ENCODE measurements at places on chromosomes 16 and 17.

DNA sequence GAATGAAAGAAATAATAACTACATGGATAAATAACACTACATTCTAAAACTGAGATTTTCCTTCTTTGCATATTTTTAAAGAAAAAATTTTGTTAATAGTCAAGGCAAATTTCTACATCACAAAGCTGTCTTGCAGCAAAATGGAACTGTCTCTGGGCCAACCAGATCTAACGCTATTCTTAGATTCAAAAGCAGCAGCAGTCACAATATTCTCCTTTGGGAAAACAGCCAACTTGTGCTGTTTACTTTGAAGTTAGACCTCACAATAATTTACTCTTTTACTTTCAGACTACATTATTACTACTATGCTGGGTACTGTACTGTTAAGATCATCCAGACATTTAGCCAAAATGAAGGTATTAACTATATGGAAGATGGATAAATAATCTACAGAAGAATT lies 189.1 kb downstream of the CEP112 start:
- DNase-seq, result no peak

DNA sequence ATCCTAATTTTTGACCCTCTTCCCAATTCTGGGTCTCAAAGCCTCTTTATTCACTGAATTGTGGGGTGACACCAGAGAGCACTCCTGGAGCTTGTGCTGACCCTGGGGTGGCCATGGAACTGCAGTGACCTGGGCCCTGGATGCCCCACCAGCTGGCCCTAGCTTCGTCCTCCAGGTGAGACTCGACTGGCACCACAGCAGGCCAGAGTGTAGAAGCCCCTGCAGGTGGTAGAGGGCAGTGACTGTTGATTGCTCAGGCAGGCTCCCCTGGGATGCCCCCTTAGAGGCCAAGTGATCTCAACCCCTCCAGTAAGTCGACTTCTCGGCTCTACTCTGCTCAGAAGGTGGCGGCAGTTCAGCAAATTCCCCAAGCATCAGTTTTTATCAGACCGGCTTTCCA lies 6.4 kb downstream of the FA2H start:
- DNase-seq, result no peak

- peak; percentile 47 for DNase-seq
Measured at GRCh38 chr17:74181341-74181740, 22.1 kb upstream of the RPL38 start.

DNA sequence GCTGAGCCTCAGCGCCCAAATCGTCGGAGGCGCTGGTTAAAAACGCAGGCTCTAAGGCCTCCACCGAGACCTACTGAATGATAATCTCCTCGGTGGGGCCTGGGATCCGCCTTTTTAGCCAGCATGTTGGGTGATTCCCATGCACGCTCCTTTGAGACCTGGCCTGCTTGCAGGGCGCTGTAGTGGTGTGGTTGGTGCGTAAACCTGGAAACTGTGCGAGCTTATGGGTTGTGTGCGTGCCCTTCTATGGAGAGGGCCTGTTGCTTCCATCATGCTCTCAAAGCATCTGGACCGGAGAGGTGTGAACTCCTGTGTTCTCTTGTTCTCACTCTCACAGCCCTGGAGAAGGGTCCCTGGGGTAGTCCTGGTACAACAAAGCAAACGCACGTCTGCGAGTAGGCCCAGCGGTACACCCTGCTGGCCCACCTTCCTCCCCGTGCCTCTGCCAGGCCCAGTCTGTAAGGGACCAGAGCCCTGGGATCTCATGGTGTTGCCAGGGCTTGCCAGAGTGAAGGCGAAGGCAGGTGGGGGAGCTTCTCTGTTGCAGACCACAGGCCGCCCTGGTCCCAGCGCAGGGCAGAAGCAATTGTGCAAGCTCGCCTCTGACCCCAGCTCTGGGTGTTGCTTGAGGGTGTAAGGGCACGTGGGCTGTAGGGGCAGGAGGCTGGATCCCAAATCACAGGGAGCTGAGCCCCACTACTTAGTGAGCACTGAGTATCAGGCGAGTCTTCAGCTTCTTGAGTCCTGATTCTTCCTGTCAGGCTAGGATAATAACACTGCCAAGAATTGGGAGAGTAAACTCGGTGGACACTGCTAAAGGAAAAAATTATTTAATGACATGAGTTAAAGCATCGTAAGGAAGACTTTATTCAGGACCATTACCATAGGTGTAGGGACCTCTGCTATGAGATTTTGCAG lies 879 bp upstream of the LRRC75A start:
- DNase-seq, result no peak

DNA sequence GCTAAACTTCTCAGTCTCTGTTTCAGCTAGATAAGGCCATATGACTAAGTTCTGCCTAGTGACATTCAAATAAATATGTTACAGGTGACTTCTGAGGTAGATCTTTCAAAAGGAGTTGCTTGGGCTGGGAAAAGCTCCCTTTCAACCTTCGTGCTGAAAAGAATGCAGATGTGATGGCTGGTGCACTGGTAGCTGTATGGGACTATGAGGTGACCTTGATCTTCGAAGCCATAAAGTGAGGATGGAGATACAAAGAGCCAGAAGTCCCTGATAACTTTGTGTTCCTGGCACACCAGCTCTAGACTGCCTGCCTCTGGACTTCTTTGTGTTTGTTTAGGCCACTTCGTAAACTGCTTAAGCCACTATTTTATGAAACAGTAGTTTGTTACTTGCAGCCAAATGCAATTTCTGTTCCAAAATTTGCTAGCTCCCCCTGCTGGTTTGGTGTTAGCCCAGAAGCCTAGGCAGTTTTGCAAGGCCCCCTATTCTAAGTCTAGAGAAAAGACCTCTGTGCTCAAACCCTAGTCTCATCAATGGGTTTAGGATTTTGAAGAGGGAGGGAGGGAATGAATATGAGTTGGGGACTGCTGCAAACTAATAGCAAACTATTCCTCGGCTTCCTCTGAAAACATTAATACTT lies 23.3 kb upstream of the ERCC4 start:
- DNase-seq, result peak; percentile 22

DNA sequence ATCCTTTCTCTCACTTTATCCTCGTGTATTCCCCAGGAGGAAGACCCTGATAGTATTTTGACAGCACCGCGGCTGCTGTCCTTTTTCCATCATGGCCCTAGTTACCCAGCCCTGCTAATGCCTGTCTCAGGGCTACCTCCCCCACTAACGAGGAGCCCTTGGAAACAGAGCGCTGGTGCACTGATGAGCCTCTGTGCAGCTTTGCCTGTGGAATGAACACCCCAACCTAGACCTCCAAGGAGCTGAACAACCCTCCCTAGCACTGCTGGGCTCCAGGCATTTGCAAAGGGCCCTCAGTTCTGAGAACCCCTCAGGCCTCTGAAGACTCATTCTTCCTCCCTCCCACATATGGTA lies 23.3 kb upstream of the CCL1 start:
- no peak for DNase-seq

DNA sequence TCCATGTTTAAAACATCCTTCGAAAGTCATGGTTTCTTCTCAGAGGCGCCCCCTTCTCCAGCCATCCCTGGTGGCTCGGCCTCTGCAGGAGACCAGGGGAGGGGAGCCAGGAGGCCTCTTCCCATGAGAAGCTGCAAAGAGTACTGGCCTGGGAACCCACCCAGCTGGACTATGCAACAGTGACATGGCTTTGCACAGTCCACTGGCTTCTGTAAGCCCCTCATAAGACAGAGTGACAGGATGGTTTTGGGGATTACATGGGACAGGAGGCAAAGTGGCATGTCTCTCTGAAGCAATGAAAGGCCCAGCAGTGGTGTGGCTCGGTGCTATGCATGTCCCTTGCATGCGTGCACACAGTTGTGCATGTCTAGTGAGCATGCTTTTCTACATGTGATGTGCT lies 99.5 kb downstream of the C16orf78 start:
- DNase-seq, result no peak

DNA sequence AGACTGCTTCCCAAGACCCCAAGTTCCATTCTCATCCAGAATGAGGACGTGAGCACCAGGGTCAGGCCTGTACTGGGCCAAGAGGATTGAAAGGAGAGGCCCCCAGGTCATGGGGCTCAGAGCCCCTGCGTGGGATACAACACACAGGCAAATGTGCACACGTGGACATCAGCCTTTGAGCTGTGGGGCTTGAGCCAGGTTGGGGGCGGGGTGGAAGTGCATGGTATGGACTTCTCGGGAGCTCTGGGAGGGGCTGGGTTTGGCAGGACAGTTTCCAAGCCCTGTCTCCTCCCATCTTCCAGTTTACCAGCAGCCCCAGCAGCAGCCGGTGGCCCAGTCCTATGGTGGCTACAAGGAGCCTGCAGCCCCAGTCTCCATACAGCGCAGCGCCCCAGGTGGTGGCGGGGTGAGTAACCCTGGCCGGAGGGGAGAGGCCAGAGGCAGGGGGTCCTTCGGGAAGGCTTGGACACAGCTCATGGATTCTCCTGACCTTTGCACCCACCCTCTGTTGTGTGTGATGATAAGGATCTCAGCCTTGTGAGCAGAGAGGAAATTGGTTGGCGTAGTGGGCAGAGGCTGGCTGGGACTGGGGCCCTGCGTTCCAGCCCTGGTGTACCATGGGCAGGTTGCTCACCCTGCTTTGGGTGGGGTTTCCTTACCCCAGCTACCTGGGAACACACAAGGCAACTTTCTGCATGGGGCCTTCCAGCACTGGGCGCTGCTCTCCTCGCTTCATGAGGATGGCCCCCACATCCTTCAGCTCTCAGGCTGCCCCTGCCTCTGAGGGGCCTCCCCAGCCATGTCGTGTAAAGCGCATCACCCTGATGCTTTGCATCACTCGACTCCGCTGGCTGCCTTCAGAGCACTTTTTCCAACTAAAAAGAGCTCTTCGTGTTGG lies 10.4 kb upstream of the LASP1NB start:
- no peak for DNase-seq

DNA sequence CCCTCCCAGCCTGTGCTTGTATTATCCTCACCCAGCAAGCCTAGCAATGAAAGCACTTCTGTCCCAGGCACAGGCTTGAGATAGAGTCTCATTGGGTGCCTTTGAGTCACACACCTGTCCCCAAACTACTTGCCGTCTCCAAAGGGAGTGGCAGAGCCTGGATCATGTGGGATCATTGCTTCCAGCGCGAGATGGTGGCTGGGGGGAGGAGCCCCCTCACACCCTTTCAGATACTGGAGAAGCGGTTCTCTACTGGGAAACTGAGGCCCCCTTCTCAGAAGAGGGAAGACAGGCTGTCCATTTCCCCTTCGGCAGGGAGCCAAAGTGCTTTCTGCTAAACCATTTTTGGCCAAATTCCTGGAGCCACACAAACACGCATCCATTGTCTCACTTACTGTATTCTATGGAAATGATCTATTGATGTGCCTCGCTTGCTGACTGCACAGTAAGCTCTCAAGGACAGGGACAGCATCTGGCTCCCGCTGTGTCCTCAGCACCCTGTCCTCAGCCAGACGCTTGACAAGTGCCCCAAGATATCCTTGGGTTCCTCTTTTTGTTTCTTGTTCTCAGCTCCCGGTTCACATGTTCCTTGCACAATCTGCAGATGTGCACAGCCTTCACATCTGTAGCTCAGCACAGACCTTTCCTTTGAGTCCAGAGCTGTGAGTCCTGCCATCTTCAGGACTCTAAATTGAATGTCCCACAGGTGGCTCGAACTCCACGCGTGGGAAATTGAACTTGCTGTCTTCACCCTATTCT lies 26.0 kb upstream of the DLX3 start:
- no peak for DNase-seq

DNA sequence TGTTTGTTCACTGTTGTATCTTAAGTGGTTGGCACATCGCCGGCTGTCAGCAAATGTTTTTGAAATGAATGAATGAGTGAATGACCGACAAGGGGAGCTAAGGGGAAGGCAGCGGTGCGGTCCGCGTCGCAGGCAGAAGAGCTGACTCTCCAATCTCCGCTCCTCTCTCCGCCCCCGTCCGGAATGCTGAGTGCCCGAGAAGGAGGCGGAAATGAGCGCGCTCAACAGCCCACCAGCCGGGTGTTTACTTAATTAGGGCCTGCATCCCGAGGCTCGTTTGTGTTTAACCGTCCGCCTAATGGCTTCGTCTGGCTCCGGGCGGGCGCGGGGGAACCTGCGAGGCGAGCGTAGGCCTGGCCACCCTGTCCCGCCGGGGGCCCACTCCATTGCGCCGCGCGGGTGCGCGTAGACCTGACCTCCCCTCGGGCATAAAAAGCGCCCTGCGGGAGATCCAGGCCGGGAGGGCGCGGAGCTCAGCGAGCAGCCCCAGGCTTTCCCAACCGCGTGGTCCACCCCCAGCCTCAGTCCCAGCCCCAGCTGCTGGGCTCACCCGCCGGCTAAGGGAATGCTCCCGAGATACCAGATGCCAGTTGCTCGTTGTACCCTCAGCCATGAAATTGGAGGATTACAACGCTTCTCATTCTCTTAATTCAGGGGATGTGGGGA lies 2.5 kb upstream of the CDH3 start:
- peak; percentile 73 for DNase-seq

DNA sequence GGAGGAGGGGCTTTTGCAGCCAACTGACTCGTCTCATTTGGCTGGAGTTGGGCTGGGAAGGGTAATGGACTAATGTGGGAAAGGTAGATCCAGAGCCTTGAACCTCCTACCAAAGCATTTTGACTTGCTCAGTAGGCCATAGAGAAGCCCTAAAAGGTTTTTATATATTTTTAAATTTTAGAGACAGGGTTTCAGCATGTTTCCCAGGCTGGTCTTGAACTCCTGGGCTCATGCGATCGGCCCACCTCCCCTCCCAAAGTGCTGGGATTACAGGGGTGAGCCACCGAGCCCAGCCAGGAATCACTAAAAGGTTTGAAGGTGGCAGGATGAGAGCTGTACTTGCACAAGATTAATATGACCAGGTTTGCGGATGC lies 2.0 kb upstream of the PITPNC1 start:
- no peak for DNase-seq

GRCh38 chr16:19980632-19981265 lies 92.9 kb downstream of the GPR139 start:
- DNase-seq, result peak; percentile 3

GRCh38 chr17:35094902-35095301 lies 24.8 kb downstream of the RAD51D start:
- no peak for DNase-seq

DNA sequence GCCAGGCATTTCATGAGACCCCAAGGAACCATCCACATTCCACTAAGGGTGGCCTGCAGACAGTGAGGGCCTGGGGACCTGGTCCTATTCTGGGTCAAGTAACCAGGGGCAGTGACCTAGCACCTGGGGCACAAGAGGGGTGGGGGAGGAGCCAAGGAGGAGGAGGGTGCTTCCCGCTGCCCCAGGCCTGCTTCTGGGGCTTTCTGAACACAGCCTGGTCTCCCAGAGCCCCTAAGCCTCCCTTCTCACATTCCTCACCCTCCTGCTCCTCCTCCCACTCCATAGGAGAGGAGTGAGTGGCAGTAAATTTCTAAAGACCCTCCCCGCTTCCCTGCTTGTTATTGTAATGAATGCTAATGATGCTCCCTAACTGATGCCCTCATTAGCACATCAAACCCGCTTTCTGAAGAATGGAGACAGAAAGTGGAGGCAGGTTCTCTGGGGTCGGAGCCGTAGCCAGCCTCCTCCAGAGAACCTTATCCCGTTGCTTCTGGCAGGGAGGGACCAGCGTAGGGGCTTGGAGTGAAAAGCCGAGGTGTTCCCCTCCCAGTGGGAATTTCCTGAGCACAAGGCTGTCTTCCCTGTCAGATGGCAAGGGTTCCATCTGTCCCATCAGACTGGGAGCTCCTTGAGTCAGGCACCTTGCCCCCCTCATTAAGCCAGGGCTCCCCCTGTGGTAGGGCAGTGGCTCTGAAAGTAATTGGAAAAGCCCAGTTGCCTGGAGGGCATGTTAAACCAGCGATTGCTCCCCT lies 3.7 kb upstream of the SRCIN1 start:
- peak; percentile 78 for DNase-seq

All from NCI-H524 (cell line).